Activated T-cell treated with anti-CD3 and anti-CD28 coated beads for 4 hours (primary cell): ENCODE measurements at places on chromosomes 2 and 18.

- DNase-seq: no peak
Observed at GRCh38 chr2:38091760-38092159, 15.8 kb upstream of the CYP1B1 start.

GRCh38 chr18:57819671-57820460 is 16.8 kb upstream of the ATP8B1 start:
- DNase-seq: no peak

- DNase-seq: no peak
Observed at GRCh38 chr2:221546505-221547225, 25.4 kb downstream of the EPHA4 start.

- no peak for DNase-seq
Observed at GRCh38 chr18:45851161-45851925, 25.9 kb downstream of the SIGLEC15 start.

- DNase-seq: no peak
Observed at GRCh38 chr2:119228964-119229363, 5.3 kb downstream of the STEAP3 start.

- no peak for DNase-seq
Observed at GRCh38 chr2:241232736-241233575, 44.5 kb downstream of the ANO7 start.

GRCh38 chr18:69626643-69627242 is 226.1 kb downstream of the DOK6 start:
- no peak for DNase-seq

DNA sequence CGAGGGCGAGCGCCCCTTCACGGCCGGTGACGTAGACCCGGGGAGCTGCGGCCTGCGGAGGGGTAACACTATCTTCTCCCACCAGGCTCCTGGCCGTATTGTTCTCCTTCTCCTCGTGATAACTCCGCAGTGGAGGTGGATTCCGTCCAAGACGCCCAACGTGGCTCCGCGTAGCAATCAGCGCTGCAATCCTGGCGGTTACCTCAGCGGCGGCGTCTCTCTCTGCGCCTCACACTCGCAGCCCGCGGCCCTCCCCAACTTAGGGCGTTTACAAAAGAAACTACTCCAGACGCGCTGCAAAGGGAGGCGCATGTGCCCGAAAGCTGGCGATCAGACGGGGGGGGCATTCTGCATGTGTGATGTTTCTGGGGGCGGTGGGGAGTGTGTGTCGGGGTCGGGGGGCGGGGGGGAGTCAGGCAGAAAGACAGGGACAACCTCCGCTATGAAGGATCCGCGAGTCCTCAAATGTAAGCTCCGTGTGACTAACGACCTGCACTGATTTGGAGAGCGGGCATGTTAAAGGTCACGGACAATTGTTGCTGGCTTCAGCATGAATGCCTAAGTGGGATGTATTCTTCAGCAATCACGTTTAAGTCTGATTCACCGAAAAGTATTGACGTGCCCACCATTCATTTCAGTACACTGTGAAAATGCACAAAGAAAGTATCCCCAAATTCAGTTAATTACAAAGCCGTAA is 1.3 kb upstream of the ZNF516 start:
- DNase-seq: no peak

GRCh38 chr2:109422758-109423500 is 190.8 kb downstream of the SEPTIN10 start:
- DNase-seq: no peak

DNA sequence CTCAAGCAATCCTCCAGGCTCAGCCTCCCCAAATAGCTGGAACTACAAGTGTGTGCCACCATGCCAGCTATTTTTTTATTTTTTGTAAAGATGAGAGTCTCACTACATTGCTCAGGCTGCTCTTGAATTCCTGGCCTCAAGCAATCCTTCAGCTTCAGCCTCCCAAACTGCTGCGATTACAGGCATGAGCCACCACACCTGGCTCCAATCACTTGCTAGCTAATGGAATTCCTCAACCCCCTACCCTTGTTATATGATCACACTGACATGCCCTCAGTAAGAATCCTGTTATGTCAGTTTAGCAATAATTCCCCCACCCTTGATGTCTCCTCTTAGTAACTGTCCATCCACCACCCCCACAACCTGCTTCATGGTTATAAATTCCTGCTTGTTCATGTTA is 12.3 kb downstream of the CHN1 start:
- DNase-seq: no peak

GRCh38 chr2:59044736-59045135 is 803.6 kb upstream of the FANCL start:
- DNase-seq: no peak

- no peak for DNase-seq
Observed at GRCh38 chr18:58412844-58413666, 215.8 kb downstream of the ALPK2 start.

DNA sequence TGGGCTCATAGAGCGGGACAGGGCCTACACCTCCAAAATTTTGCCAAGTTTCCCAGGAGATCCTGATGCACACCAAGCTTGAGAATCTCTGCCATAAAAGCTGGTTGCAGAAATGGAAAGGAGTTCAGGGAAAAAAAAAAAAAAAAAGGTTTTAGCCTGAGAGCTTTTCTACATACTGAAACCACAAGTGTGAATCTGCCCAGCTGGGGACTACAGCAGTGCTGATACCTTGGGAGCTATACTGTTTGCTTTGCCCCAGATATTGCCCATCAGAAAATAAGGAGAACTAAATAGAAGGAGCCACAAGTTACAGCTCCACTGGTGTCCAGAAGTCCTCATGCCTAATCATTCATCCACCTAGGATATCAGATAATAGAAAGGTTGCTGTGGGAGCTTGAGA is 38.4 kb upstream of the NCKAP5 start:
- DNase-seq: no peak

GRCh38 chr2:128036748-128037607 is 9.1 kb upstream of the SAP130 start:
- DNase-seq: no peak

DNA sequence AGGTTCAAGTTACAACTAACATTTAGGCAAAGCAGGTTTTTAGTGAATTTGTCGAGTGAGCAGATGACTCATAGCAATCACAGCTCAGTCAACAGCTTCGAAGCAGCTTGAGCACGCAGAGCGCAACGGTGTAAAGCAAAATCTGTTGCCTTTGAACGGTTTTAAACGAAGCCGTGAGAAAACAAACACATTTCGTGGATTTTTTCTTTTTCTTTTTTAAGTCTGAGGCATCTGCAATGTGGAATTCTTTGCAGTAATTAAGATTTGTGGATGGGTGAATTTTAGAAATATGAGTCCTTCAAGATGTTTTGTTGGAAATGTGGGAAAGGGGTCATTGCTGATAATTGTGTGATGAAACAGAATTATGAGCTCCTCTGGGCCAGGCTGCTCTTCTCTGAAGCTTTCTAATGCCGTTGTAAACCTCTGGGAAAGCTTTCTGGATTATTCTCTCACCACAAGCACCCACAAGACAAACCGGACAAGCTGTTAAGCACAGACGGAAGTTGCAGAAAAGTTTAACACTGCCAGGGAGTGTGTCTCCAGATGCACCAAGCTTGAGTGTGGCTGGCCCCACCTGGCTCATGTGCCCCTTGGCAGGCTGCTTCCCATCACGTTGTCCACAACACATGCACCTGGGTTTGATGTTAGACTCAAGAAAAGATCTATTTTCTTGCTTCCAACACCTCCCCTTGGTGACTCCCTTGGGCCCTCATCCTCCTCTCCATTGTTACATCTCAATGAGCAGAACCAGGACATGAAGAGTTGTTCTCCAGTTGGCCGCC is 224.7 kb downstream of the ACKR3 start:
- no peak for DNase-seq

GRCh38 chr2:49028101-49028500 is 126.2 kb downstream of the FSHR start:
- no peak for DNase-seq

DNA sequence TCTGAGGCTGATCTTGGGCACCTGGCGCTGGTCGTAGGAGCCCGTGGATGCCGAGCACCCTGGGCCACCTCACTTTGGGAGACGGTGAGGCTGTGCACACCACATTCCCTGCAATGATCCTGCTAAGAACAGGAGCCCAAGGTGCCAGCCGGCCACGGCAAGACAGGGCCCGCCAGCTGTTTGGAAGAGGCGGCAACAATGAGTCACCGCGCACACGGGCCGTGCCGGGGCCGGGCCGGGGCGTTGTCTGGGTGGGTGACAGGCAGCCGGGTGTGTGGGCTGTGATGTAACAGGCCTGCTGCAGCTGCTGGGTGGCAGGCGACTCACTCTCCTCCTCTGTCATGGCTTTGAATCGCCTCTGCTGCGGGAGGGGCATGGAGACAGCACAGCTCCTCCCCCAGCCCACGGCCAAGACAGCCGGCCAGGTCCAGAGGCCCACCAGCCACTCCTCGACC is 49.7 kb upstream of the ODC1 start:
- DNase-seq: peak; percentile 50

DNA sequence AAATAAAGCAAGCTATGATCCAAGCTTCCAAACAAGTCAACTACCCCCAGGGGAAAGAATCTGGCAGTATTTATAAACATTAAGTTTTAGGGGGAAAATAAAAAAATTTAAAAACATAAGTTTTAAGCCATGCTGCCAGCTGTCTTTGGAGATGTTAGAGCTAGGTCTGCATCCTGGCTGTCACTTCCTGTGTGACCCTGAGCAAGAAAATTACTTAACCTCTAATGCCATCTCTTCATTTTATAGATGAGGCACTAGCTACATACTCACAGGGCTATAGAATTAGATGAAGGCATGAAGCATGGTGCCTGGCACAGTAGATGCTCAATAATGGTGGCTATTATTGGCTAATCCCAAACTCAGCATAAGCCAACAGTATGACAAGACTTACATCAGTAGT is 28.1 kb downstream of the STARD7 start:
- no peak for DNase-seq

GRCh38 chr2:148812306-148812705 is 62.7 kb upstream of the KIF5C start:
- DNase-seq: no peak

DNA sequence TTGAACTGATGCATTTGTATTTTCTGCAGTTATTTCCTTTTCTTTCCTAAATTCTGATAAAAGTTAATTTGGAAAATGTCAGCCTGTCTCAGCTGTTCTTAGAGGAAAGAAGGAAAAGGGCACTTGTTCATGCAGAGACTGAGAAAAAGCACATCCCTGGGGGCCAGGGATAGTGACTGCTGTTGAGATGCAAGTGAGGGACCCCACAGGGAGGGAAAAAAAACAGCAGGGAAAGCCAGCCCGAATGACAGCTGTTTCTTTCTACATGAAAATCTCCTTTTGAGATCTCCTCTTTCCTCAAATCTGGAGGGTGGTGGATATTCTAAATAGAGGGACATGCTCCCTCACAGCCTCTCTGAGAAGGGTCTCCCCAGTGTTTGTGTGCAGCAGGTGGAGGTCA is 14.0 kb upstream of the MTA3 start:
- DNase-seq: no peak

DNA sequence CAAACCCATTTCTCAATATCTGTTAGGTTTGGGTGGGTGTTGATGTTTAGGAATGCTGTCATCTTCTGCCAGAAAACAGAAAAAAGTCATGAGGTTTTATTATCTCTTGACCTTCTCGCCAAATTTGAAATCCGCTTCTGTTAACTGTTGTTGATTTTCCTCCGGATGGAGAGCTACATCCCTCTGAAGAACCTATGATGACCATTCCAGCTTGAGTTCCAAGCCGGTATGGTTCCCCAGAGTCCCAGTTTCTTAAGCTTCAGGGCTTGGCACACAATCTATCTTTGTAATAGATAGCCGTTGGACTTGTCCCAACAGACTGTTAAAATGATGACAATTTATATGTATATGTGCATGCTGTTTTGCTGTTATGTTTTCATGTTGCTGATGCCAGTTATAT is 1201.0 kb downstream of the LRP1B start:
- no peak for DNase-seq

DNA sequence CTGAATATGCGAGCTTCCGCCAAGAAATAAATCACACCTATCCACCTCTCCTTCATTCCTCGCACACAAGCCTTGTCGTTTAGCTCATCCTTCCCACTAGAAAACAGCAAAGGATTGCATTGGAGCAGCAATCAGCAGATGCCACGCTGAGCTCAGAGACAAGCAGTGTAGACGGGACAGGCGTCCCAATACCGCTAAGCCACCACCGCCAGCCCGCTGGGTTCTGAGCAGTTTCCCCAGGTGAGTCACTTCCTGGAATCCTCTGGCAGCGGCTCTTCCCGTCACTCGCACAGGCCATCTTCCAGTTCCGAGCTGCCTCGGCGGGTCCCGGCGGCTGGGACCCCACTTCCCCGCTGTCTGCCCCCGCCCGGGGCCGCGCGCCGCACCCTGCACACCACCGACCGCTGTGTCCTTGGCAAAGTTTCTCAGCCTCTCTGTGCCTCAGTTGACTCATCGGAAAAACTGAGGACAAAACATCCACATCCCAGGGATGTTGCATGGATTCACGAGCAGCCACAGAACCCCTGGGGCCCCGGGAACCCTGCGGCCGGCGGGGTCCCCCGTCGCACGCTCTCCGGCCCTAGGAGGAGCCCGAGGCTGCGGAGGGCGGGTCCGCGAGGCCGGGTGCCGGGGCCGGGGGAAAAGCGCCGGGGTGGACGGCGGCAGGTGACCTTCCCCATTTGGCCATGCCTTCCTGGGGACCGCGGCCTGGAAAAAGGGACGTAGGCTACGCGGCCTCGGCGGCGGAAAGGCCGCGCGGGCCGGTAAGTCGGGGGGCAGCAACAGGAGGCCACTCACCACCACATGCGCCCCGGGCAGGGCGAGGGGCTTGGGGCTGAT is 573 bp downstream of the KDSR start:
- DNase-seq: peak; percentile 50

DNA sequence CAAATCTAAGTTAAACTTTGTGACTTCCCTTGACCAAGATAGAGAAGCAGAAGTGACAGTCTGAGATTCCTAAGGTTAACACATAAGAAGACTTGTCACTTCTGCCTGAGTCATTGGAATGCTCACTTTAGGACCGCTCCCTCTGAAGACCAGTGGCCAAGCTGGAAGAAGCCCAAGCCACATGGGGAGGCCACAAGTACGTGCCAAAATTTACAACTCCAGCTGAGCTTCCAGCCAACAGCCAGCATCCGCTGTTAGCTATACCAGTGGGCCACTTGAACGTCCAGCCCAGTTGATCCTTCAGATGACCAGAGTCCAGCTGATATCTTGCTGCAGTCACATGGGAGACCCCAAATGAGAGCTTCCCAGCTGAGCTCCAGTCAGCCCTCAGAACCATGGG is 18.1 kb upstream of the ANTXR1 start:
- DNase-seq: no peak

DNA sequence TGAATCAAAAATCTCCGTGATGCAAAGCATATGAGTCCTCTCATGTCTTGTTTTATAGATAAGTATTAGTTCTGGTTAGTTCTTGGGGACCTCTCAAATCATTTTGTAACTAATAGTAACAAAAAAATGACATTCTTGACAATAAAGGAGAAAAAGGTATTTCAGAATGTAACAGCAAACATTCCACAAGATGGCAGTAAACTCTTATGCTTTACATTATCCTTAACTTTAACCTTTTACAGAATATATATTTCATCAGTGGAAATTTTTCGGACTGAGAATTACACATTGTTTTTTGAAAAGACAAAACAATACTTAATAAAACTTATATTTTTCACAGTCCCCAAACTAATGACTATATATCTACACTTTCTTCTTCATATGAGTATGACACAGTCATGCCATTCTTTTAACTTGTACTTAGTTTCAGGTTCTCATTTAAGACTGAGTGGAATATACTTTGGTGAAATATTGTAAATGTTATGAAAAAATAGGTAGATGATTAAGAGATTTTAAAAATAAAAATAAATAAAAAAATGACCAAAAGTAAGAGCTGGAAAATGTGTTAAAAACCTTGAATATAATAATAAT is 142.9 kb upstream of the NXPH2 start:
- no peak for DNase-seq
